ENCODE measurements at places on chromosomes 1 and 21. TPM values are rescaled to one million over a fixed set of nuclear protein-coding genes. Genes with fewer than 3 reads are reported as not detected.

PPIAL4G gene
- polyA plus RNA-seq = 0.38 TPM

RSPO1 gene
- not detected for polyA plus RNA-seq

HMGCS2 gene
- not detected for polyA plus RNA-seq

AMIGO1 gene
- polyA plus RNA-seq = 36.7 TPM

Data from Purkinje cell (primary cell).